ENCODE measurements at places on chromosomes 2 and 18. TPM values are rescaled to one million over a fixed set of nuclear protein-coding genes. Genes with fewer than 3 reads are reported as not detected.

The CDH2 gene
- total RNA-seq, result 59.0 TPM

The REG1B gene
- total RNA-seq, result not detected

The STEAP3 gene
- 25.4 TPM for total RNA-seq

The PRKAG3 gene
- not detected for total RNA-seq

The TUBA3E gene
- not detected for total RNA-seq

The CSRNP3 gene
- total RNA-seq, result 1.2 TPM

The TUBA4B gene
- not detected for total RNA-seq

The SERPINB12 gene
- 0.12 TPM for total RNA-seq

The ASB18 gene
- total RNA-seq, result not detected

The EMILIN1 gene
- 242 TPM for total RNA-seq

The UCN gene
- 0.35 TPM for total RNA-seq

The REEP1 gene
- total RNA-seq, result 0.12 TPM

The BCL11A gene
- total RNA-seq, result 1.3 TPM

The FBXO48 gene
- 0.43 TPM for total RNA-seq

The GNLY gene
- not detected for total RNA-seq

The DNMT3A gene
- 9.4 TPM for total RNA-seq

The DYNAP gene
- total RNA-seq, result not detected

The SMC6 gene
- 14.1 TPM for total RNA-seq

The CRYGD gene
- total RNA-seq, result not detected

The PARD3B gene
- total RNA-seq, result 6.8 TPM

The COLEC11 gene
- 1.4 TPM for total RNA-seq

The CRYGC gene
- not detected for total RNA-seq

All from pericardium fibroblast (primary cell).